ENCODE measurements at places on chromosomes 4 and X.

DNA sequence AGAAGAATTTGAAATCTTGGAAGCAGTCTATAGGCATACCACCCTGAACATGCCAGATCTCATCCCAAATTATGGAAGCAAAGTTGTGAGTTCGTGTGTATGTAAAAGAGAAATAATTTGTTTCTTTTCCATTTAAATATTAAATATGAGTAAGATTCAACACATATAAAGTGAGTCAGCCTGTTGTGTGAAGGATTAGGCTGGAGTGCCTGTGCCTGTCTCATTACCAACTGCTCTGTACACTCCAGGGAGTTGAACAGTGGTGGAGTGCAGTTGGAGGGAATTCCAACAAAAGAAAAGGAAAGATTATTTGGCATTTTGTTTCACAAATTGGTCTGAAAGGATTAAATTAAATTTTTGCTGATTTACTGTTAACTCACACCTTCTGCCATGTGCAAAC is 435.6 kb downstream of the FAT4 start:
- no peak for DNase-seq

- DNase-seq: no peak
These were observed at the start of gene KLB for GRCh38 chr4:39406763-39407583. TSS of gene KLB (plus strand) at chr4:39406930. CDS start at chr4:39406950, 20 bp downstream.

- DNase-seq: no peak
These were observed 54.4 kb downstream of the PHKA1 start for GRCh38 chrX:72659723-72660122.

- no peak for DNase-seq
These were observed 48.8 kb downstream of the CLDN34 start for GRCh38 chrX:10015723-10016518.

DNA sequence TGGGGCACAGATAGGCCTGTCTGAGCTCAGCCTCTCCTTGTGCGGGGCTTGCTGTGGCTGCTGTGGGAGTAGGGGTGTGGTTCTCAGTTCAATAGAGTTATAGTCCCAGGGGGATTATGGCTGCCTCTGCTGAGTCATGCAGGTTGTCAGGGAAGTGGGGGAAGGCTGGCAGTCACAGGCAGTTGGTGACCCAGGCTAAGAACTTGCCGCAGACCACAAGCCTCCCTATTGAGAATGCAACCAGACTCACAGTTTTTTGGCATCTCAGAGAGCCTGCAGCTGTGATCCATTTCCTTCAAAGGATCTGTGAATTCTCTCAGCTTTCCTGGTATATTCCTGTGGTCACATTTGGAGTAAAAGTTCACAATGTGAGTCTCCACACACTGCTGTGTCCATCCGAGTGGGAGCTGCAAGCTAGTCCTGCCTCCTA is 364.9 kb downstream of the ZNF674 start:
- no peak for DNase-seq

DNA sequence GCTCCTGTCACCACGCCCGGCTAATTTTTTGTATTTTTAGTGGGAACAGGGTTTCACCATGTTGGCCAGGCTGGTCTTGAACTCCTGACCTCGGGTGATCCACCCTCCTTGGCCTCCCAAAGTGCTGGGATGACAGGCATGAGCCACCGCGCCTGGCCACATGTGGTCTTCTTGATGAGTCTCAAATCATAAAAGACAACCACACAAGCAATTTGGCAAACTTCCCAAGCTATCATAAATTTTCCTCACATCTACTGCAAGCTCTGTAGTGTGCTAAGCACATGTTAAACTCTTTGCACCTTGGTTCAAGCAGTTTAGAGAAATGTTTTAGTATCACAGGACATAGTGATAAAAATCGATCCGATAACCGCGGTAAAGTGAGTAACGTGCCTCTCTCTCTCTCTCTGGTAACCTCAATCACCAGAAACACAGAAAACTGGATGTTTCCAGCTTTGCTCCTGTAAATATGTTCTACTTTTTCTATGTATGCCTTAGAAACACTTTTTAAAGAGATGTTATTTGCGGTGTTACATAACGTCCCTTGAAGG is 256.8 kb downstream of the DHRSX start:
- DNase-seq: no peak

- no peak for DNase-seq
These were observed 166.1 kb upstream of the PDE5A start for GRCh38 chr4:119794681-119795080.

GRCh38 chrX:133045986-133046385 is 50.9 kb downstream of the USP26 start:
- DNase-seq: no peak

DNA sequence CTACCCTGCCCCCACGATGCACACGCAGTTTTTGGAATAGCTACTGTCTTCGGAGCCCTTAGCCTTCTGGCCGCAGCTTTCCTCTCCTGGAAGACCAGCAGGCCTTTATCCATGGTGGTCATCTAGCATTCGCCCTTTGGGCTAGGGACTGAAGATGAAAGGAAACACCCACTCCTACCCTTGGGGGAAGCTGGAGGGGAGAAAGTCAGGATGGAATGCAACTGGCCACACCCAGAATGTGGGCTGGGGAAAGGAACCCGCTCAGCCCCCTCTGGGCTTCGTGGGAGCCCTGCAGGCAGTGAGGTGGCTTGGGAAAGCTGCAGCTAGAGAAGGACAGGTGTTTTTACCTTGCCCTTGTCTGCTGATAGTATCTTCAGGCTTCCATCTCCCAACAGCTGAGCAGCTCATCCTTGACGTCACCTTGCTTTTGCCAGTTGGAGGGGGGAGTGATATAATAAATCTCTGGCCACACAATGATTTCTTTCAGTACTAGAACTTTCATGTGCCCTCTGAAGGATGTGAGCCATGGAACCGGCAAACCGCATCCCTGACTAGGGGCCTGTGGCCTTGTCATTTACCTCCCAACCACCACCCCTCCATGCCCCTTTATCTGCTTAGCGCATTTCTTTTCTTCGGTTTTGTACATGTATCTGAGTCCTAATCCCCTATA is 59.0 kb downstream of the ELF4 start:
- DNase-seq: peak; percentile 63

GRCh38 chrX:15988661-15989603 is 134.3 kb upstream of the AP1S2 start:
- peak; percentile 82 for DNase-seq

DNA sequence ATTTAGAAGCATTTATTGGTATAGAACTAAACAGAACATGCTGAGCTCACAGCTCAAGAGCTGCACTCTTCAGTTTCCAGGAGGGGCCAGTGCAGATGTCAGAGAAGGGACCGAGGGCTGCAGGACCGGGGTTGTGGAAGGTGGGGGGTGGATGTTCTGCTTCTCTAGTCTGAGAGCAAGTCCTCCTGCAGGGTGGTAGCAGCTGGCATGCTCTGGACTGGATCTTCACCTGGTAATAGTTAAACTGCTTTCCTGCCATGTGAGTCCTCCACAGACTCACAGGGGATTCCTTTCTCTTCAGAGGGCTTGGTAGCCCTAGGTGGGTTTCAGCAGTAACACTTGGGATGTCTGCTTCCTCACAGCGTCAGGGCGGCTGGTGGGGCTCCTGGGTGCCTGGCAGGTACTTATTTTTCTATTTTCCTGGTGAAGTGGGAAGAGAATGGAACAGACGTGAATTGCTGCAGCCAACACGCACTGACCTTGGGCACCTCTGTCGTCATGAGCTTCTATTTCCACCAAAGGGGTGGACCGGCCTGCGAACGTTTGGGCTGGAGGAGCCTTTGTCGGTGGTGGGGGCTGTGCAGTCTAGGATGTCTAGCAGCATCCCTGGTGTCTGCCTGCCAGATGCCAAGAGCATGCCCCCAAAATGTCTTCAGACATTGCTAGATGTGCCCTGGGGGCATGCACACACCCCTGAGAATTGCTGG is 2.5 kb downstream of the MAEA start:
- DNase-seq: no peak

GRCh38 chr4:139118365-139118764 is 58.7 kb downstream of the ELF2 start:
- no peak for DNase-seq

- no peak for DNase-seq
These were observed 9.4 kb upstream of the TET2 start for GRCh38 chr4:105137121-105137875.

DNA sequence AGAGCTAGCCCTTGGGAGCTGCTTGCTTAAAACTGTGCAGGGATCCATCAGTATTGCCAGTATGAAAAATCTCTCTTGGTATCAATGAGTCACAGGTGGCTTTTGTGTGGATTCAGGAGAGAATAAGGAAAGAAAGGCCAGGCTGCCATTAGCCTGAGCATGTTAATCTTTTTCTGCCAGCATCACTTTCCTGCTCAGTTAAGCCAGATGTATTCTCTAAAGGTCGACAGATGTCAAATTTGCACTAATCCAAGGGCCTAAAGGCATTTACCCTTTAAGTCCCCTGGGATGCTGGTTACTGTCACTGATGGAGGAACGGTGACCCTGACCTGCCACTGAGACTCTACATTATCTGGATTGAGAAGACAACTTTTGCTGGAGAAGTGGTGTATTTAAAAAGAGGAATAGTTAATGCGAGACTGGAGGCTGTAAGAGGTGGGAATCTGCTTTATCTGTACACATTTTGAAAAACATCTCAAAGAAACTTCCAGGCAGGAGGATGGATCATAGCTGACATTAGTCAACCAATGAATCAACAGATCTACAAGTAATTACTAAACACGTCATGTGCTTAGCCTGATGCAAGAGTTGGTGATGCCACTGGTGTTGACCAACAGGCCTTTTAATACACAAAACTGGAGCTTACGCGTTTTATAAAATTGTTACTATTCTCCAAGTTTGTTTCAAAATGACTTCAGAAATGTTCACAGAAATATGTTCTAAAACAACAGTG is 241.4 kb upstream of the ANXA3 start:
- DNase-seq: no peak

DNA sequence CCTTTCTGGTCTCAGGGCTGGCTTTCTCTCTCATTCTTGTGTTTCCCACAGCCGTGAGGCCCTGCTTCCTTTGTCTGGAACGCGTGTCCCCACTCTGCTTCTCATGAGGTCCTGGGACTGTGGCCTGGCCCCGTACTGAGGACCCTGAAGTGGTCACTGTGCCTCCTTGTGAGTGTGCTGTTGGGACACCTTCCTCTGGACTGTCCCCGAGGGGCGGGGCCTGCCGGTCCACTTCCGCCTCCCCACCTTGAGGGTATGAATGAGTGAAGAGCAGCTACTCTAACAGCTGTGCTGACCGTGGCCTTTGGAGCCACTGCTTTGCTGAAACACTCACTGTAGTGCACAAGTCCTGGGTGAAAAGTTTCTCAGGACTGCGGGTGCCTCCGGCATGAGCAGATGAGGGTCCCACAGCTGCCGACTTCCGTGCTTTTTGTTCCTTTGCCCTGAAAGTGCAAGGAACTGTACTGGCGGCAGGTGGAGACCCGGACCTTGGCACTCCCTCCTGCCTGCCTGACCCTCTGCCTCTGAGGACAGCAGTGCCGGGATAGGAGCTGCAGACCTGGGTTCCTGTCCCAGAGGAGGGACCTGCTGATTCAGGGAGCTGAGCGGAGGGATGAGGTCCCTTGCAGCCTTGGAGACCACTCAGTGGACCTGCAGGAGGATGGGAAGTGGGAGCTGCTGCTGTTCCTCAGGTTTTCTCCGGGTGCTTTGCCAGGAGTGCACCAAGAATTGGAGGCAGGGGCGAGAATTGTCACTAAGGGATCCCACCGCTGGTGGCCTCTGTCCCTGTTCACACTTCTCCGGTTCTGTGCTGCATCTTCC is 38.0 kb downstream of the HTT-AS start:
- no peak for DNase-seq

DNA sequence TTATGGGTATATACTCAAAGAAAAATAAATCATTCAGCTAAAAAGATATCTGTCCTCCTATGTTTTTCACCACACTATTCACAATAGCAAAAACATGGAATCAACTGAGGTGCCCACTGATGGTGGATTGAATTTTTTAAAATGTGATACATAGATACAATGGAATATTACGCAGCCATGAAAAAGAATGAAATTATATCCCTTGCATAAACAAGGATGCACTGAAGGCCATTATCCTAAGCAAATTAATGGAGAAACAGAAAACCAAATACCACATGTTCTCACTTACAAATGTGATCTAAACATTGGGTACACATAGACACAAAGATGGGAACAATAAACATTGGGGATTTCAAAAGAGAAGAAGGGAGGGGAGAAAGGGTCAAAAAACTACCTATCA is 964.2 kb upstream of the IGFBP7 start:
- no peak for DNase-seq

- peak; percentile 54 for DNase-seq
These were observed 647.0 kb upstream of the PCDH7 start for GRCh38 chr4:30073011-30073710.

DNA sequence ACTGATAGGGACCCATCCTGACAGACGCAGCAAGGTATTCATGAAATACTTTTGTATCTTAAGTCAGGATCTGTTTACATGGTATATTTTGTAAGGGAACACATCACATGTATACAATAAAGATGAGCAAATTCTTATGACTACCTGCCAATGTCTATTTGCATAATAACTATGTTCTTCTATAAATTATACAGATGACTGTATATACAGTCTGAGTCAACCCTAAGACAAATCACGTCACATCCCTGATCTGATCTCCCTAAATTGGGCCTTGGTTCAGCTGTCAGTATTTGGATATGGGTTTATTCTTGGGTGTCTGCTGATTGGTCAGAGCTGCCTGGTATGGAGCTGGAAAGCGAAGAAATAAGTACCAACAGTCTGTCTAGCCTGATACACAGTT is 93.3 kb downstream of the SERPINA7 start:
- DNase-seq: no peak

DNA sequence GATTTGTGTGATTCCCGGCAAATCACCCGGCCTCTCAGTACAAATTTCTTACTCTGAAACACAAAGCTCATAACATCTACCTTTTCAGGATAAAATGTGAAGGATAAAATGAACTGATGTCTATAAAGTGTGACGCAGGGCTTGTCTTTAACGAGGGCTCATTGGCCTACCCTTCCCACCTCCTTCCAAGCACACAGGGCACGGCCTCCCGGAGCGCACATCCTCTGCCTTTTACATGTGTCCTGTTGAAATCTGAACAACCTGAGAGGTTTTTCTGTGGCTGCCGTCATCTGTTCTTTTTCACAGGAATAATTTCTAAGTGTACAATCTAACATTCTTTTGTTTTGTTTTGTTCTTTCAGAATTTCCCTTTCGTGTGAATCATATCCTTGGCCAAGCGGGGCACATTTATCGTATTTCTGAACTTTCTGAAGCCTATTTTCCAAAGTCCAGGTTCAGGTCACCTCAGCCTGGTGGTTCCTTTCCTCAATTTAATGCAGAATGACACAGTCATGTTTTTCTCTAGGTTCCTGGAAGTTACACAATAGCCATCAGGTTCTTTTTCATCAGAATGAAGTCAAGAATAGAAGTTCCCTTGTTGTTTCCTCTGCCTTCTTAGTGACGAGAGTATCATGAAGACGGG is 53.1 kb upstream of the SPRY1 start:
- no peak for DNase-seq

DNA sequence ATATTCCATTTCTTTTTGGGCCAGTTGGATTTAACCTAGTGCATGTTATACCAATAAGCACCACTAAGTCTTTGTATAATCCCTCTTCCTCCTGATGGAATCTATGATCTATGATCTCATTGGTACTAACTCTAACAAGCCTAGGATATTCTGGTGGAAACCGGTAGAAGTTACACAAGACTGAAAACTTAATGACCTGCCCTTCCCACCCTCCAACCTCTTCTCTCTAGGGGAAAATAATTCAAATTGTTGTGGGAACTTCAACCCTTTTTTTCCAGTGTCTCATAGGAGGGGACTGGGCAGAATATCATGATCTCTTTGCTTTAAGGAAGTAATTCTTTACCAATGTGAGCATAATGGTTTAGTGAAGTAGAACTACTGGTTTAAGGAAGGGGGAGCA is 289.5 kb upstream of the BOD1L1 start:
- no peak for DNase-seq

GRCh38 chrX:44451056-44451455 is 91.6 kb downstream of the FUNDC1 start:
- no peak for DNase-seq

- no peak for DNase-seq
These were observed 94.8 kb upstream of the ADAMTS3 start for GRCh38 chr4:72663828-72664227.

Data from foreskin melanocyte (primary cell).